ENCODE measurements at places on chromosomes 16 and 17. TPM values are rescaled to one million over a fixed set of nuclear protein-coding genes. Genes with fewer than 3 reads are reported as not detected.
A peak's percentile ranks its signal among the peaks of the same experiment; 100 is the strongest.

DNA sequence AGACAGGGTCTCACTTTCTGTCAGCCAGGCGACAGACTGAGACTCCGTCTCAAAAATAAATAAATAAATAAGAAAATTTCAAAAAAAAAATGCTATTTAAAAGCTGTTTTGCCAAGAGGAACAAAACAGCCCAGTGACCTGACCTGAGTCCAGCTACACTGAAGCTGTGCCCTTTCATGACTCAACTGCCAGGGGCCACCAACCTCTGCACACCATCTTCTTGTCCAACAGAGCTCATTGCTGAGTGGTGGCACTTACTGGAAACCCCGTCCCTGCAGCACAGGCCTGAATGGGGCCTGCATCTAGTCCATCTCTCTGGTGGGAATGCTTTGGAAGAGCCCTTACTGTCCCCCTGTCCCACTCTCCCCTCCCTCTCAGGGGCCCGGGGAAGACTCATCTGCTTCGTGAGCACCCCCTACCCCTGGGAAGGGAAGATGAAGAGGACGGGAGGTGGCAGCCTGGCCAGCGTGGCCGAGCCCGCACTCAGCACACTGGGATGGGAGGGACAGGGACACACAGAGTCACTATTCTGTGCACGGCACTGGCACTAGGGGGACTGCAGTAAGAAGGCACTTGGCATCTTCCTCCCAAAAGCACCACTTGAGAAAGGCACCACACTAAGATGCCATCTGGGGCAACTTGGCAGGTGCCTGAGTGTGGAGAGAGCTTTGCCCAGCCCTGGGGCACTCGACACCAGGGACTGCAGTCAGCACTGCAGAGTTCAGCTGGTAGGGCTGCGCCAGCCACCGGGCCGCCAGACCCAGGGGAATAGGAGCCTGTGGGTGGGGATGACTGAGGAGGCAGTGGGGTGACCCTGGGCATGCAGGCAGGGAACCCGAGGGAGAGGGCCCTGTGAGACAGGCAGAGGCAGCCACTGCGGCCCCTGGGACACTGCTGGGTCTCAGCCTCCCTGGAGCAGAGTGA, 13.5 kb downstream of the FBXO31 start:
- no peak for DNase-seq

- DNase-seq, result no peak
Measured at GRCh38 chr16:75372236-75372856, 61.0 kb downstream of the CFDP1 start.

- DNase-seq, result peak; percentile 42
Measured at GRCh38 chr16:23072084-23072599, 77.1 kb downstream of the USP31 start.

The TRIM72 gene
- total RNA-seq, result 0.28 TPM

The TBC1D26 gene
- total RNA-seq, result not detected

- DNase-seq, result no peak
Measured at GRCh38 chr17:70498631-70499030, 329.3 kb downstream of the KCNJ2 start.

DNA sequence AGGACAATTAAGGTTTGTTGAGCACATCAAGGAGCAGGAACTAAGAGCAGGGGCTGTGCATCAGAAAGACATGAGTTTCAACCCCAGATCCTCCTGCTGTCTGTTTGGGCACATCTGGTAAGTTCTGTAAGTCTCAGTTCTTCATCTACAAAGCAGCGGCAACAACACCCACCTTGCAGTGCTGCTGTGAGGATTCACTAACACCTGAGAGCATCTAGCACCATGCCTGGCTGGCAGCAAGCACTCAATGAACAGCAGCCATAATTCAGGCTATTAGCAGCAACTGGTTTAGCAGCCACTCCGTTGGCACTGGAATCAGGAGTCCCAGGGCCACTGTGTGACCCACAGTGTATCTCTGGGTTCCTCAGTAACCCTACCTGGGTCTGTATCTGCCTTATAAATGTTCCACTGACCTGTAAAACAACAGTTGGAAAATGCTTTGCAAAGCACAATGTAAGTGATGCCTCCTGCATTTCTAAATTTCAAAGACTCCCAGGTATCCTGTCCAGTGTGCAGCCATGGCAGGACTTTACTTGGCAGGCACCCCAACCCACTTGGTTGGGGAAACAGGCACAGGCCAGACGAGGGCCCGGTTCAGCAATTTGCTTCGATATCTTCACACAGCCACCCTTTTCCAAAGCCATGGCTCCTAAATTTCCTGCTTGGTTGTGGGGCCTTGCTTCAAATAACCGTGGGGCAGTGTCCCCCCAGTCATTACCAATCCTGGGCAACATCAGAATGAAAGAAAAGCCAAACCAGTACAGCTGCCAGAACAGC, 4.2 kb downstream of the ST3GAL2 start:
- DNase-seq, result no peak

The GALR2 gene
- total RNA-seq, result not detected

DNA sequence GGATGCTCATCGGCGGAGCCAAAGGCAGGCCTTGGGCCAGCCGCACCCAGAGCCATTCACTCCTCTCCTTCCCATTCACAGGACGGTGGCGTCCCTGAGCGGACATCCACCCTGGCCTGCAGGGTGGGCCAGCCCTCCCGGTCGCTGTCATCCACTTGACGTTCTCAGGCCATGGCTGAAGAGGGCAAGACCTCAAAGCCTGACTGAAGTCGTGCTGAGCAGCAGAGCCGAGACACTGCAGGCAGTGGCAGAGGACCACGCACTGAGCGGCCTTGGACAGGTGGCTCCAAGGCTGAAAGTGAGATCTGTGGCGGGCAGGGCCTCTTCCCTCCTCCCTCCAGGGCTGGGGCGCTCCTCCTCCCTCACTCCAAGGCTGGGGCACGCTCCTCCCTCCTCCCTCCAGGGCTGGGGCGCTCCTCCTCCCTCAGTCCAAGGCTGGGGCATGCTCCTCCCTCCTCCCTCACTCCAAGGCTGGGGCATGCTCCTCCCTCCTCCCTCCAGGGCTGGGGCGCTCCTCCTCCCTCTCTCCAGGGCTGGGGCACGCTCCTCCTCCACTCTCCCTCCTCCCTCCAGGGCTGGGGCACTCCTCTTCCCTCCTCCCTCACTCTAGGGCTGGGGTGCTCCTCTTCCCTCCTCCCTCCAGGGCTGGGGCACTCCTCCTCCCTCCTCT, 24.1 kb downstream of the GNPTG start:
- no peak for DNase-seq

The ABAT gene
- total RNA-seq, result 5.5 TPM

GRCh38 chr17:76111956-76112355, 8.4 kb upstream of the EXOC7 start:
- no peak for DNase-seq

DNA sequence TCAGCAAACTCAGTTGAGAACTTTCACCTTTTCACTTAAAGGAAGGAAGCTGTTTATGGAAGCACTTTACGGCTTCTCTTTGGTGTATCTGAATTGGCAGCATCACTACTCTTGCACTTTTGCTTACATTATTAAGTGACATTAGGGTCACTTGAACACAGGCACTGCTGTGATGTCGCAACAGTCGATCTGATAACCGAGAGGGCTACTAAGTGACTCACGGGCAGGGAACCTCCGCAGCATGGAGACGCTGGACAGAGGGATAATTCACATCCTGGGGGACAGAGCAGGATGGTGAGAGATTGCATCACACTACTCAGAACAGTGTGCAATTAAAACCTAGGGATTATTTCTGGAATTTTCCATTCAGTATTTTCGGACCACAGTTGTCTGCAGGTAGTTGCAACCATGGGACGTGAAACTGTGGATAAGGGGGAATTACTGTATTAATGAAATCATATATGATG, 56.5 kb downstream of the DNAH2 start:
- no peak for DNase-seq

- DNase-seq, result no peak
Measured at GRCh38 chr17:76561332-76561731, 21.5 kb downstream of the PRCD start.

DNA sequence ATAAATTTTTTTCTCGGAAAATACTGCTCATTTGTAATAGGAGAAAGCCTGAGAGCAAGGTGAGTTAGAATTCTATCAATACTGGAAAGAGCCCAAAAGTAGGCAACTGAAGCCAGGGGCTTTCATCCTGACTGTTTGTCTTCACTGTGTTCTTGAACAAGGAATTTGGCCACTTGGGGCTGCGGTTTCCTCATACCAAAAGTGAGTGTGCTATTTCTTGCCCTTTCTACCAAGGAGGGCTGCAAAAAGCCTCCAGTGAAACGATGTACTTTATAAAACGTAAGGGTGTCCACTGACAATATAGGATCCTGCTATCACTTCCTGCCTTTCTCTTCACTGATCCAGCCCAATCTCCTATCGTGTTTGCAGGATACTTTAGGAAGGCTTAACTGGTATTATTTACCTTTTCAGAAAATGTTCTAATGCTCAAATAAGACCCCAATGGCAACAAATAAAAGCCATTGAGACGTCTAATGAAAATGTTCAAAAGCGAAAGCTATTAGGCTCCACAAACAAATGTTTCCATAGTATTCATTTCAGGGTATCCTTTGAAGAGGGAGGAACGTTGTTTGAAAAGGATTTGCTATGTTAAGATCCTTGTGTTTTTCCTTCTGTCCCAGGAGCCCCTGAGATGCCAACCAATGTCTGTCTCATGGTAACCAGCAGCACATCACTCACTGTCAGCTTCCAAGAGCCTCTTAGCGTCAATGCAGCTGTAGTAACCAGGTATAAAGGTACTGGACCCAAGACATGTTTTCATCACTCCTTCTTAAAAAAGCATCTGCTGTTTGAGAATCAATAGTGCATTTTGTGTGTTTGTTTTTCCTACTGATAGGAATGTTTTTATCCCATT, 219.3 kb upstream of the NOG start:
- DNase-seq, result no peak

The PRKCA gene
- total RNA-seq, result 12.1 TPM

GRCh38 chr16:1550696-1551095, 17.2 kb downstream of the TMEM204 start:
- no peak for DNase-seq

- no peak for DNase-seq
Measured at GRCh38 chr16:23194497-23195221, 12.1 kb downstream of the SCNN1G start.

- no peak for DNase-seq
Measured at GRCh38 chr17:66405836-66406677, 103.6 kb downstream of the PRKCA start.

The SPATA22 gene
- 1.8 TPM for total RNA-seq

- no peak for DNase-seq
Measured at GRCh38 chr17:51133365-51133764, 12.7 kb upstream of the SPAG9 start.

DNA sequence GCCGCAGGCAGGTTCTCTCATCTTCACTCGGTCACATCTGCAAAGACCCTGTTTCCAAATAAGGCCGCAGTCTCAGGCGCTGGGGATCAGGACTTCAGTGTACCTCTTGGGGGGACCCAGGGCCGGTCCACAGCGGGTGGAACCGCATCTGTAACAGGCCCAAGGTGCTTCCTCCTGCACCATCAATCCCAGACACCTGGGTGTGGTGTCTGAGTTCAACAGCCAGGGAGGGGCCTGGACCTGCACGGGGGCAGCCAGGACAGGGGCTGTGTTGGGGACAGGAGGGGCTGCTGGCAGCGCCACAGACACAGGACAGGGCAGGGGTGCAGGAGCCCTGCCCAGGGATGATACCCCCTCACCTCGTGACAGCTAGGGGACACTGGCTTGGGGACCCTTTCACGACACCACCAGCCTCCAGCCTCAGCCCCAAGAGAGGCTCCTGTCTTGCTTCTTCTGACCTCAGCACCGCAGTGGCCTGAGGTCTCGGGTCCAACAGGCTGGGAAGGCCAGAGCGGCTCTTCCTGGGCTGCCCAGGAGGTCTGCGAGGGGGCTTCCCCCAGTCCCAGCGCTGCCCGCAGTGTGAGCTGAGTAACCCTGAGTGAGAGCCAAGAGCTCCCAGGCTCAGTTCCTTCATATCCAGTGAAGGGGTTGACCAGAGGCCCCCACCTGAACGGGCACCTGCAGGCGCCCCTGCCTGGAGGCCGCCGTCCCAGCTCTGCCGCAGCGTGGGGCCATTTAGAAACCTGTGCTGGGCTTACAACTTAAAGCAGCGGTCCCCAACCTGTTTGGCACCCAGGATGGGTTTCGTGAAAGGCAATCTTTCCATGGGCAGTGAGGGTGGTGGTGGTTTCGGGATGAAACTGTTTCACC, 30.7 kb upstream of the BAHCC1 start:
- DNase-seq, result no peak

The SYCE1L gene
- 0.56 TPM for total RNA-seq

GRCh38 chr17:48262982-48263730, 155.6 kb downstream of the SNX11 start:
- DNase-seq, result no peak

- DNase-seq, result no peak
Measured at GRCh38 chr17:79951361-79952264, 84.1 kb downstream of the TBC1D16 start.

DNA sequence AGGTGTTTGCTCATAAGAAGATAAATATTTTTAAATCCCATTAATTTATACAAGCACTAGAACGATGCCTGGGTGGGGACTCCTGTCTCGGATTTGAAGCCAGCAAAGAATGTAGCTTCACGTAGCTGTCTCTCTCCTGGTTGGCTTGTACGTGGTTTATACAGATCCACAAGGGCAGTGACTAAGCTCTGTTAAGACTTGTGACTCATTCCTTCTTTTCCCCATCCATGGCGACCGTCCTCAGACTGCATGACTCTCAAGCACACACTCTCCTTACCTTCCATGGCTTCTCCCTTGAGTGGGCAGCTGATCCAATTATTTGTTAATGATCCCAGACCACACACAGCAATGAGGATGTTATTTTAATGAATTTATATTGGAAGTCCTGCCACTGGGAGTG, 679.7 kb upstream of the SOX9 start:
- no peak for DNase-seq

- no peak for DNase-seq
Measured at GRCh38 chr17:77203436-77203835, 62.7 kb downstream of the SEC14L1 start.

DNA sequence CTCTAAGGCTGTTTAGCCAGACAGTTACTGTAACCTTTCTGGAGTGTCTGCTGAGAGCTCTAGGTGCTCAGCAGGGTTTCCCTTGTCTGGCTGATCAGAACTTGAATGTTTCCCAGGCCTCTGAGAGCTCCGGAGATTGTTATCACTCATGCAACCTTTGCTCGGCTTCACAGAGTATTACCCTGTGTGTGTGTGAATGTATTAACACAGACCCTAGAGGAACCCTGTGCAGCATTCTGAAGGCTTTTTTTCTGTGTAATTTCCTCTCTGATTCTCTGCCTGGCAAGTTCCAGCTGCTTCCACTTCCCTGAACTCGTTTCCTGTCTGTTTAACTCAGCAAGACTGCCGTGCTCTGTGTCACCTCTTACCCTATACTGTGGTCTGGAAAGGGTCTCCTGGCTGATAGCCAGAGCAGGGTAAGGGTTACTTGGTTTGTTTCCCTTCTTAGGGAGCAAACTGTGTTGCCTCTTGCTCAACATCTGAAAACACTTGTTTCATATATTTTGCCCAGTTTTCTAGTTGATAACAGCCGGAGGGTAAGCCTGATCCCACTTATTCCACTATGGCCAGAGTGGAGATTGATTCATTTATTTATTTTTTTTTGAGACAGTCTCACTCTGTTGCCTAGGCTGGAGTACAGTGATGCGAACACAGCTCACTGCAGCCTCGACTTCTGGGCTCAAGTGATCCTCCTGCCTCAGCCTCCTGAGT, 21.7 kb downstream of the PRMT7 start:
- DNase-seq, result no peak

The ARHGAP23 gene
- 70.9 TPM for total RNA-seq

The KRTAP16-1 gene
- total RNA-seq, result not detected

Data from omental fat pad (tissue), 4 donors.